ENCODE measurements at places on chromosomes 2 and 18.

- no peak for DNase-seq
These were observed 103.3 kb upstream of the SLC38A11 start for GRCh38 chr2:165058476-165059265.

- DNase-seq: no peak
These were observed 144.3 kb upstream of the BOD1L2 start for GRCh38 chr18:57002627-57003026.

DNA sequence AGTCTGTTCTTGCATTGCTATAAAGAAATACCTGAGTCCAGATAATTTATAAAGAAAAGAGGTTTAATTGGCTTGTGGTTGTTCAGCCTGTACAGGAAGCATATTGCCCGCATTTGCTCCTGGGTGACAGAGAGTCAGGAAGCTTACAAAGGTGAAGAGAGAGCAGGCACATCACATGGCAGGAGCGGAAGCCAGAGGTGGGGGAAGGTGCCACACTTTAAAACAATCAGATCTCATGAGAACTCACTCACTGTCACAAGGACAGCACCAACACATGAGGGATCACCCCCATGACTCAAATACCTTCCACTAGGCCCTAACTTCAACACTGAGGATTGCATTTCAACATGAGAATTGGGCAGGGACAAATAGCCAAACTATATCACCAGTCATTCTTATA is 124.8 kb upstream of the COL5A2 start:
- DNase-seq: no peak

DNA sequence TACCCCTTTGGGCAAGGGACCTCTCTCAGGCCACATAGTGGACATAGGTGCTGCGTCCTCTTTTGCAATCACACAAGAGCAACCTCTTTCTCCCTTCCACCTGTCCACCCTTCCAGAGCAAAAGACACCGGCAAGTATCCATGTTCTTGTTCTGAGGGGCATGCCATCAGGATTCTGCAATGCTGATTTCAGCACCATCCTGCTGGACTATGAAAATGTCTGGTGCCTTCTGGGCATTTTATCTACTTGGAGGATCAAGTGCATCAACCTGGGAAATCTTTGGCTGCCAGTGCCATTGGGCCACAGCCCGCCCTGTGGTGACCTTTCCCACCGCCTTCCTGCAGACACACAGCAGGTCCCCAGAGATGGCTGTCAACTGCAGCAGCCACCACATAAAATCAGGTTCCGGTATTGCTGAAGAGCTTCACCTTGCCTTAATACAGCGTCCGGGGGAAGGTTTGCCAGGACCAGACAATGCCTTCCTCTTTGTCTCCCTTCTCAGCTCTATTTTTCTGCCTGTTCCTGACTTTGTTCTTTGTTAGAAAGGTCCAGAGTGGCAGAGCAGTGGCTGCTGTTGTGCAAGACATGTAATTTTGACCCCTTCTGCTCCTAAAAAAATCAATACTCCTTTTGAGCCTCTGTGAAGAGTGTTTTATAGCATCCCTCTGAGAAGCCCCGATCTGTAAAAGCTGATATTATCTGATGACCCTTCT is 18.5 kb upstream of the BOD1L2 start:
- DNase-seq: no peak

DNA sequence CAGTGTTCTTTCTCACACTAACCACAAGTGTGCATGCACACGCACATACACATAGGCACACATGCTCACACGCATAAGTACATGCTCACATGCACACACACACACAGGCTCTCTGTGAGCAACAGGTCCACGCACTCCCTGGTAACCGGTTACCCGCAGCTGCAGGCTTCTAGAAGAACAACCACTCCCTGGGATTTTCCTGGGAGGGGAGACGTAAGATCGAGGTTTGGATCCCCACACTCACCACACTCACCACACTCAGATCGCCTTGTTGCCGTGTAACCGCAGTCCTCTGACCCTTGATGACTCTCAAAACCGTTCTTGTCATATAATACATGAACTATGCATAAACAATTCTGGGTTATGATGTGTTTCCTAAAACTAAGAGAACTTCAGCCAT is 42.2 kb downstream of the TTC32 start:
- no peak for DNase-seq
